ENCODE measurements at places on chromosomes 7 and 10.

- DNase-seq, result no peak
These were observed 100.2 kb downstream of the MICALL2 start for GRCh38 chr7:1359051-1359400.

DNA sequence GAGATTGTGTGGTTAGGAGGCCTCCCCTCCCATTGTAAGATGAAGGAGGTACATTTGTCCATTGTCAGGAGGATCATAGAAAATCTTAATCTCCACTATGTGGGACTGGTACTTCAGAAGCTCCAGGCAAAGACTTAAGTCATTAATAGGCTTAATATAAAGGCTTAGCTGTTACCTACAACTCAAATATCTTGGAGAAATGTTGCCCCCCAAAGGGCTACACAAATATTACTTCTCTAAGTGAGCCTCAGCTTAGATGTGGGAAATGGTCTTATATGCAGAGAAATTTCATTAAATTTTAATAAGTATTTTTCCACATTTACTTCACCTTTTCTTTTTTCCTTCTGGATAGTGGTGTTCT lies 27.2 kb downstream of the TAS2R41 start:
- DNase-seq, result no peak

DNA sequence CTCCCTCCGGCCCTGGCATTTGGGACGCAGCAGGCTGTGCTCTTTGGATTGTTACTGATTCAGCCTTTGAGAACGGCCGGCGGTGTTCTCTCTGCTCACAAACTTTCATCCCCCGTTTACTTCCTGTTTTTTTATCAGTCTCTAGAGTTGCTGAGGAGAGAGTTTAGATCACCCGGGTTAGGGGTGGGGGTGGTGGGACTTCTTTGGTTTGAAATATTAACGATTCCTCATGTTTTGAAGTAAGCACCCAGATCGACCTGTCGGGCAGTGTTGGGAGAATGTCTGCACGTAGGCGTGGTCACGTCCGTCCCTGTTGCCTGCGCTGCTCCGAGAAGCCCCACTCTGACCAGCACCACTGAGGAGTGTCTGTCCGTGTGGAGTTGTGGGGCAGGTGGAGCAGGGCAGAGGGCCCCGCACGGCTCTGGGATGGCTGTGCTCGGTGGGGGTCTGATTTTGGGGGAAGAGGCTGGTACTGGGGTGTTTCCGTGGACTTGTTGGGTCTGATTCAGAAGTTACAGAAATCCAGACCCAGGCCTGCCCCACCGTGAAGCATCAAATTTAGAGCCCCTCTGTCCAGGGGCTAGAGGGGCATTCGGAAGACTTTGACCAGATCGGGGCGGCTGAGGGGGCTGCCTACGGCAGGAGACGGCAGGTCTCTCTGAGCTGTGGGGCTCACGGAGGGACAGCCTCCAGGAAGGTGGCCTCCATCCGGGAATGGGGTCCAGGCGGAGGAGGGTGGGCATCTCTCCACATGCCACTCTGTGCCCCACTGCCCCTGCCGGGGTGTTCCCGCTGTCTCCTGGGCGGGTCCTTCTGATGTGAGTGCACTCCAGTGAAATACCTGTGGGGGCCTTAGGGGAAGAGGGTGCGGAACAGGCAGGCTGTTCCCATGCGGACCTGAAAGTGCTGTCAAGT lies 7.4 kb downstream of the INPP5A start:
- no peak for DNase-seq

- no peak for DNase-seq
These were observed 493.6 kb downstream of the GALNT17 start for GRCh38 chr7:71625545-71625944.

DNA sequence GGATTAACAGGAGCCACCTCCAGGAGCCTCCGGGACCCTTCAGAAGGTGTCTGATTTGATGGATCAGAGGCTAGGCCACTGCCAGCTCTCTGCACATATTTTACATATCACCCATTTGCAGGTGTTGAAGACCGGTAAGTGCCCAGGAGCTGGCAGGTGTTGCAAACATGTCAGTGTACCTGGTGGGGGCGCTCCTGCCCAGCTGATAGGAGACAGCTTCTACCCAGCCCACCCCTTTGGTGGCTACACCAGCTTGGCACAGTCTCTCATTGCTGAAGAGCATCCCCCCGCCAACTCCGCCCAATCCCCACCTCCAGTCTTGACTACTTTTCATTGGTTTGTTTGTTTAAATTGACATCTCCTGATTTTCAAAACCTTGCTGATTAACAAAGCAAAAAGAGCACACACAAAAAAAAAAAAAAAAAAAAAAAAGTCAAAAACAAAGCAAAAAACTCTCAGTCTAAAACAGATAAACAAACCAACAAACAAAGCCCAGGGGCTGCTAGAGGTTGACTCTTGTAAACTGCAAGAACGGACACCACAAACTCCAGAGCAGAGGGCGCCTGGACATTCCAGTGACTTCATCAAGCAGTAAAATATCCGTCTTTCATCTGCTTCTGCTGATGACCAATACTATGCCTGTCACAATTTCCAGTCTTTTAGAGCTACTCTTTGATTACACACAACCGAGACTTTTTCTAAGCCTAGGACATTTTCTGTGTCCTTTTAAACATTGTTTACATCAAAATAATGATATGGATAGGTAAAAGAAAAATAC lies 275.3 kb downstream of the NRG3 start:
- DNase-seq, result no peak

DNA sequence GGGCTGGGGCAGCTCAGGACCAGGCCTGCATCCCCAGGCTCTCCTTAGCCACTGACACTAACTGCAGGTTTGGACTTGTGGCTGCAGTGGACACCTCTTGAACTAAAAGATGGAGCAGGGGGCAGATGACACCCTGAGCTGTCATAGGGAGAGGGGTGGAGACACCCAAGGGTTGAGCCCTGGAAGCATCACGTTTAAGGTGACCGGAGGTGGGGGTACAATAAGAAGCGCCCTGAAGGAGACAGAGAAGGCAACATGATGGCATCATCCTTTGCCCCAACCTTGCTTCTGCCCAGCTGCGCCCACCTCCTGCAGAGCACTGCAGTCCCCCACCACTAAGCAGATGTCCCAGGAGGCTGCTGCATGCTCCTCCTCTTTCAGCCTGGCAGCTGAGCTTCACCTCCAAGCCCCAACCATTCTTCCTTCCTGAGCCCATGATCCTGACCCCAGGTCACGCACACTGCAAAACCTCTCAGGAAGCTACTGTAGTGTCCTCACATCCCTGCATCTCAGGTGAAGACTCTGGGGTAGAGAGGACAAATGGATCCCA lies 25.5 kb downstream of the OGDHL start:
- DNase-seq, result no peak

GRCh38 chr7:151481650-151482505 lies 37.8 kb downstream of the RHEB start:
- no peak for DNase-seq

GRCh38 chr7:95840953-95841950 lies 68.9 kb downstream of the DYNC1I1 start:
- peak; percentile 27 for DNase-seq

DNA sequence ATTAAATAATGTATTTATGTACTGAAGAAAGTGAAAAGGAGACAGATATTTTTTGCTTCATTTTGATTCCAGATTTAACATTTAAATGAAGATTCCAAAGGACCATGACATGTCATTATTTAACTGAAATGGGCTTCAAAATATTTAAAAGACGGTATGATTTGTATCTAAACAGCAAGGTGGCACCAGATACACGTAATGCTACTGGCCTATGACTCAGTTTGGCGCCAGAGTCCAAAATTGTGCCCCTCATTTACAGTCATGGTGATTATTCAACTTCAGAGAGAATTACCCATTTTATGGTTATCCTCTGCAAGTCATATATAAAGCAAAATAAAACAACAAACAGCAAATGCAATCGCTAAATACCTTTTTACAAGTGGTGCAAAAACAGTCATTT lies 94.5 kb downstream of the ETV1 start:
- peak; percentile 12 for DNase-seq

GRCh38 chr7:18535810-18536415 lies 40.4 kb downstream of the HDAC9 start:
- DNase-seq, result no peak

- no peak for DNase-seq
These were observed 16.7 kb upstream of the ABCC2 start for GRCh38 chr10:99765672-99766301.

- DNase-seq, result no peak
These were observed 7.8 kb downstream of the ELMO1 start for GRCh38 chr7:37440738-37441385.

DNA sequence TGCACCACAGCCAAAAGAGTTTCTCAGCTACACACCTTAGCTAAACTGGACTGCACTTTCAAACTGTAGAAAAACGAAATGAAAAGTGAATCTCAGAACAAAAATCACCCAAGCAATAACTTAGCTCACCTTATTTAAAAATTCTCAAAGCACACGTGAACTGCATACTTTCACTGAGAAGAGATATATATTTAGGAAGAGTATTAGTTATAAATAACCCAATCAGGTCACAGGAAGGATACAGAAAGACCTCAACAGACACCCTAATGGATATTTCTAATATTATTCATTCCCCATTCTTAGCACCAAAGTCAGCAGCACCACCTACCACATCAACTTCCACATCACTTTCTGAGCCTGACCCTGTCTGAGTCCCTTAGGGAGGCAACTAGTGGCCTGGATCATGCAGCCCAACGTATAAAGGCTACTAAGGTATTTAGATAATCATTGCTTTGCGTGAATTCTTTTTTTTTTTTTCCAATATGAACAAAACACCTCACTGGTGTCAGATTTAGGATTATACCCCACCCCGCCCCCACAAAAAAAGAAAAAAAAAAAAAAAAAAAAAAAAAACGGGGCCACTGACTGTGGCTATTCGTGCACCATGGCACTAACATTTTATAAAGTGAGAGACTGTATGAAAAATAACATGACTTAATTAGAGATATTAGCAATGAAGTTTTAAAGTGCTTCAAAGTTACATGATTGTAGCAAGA lies 2.6 kb downstream of the ABI1 start:
- DNase-seq, result no peak

DNA sequence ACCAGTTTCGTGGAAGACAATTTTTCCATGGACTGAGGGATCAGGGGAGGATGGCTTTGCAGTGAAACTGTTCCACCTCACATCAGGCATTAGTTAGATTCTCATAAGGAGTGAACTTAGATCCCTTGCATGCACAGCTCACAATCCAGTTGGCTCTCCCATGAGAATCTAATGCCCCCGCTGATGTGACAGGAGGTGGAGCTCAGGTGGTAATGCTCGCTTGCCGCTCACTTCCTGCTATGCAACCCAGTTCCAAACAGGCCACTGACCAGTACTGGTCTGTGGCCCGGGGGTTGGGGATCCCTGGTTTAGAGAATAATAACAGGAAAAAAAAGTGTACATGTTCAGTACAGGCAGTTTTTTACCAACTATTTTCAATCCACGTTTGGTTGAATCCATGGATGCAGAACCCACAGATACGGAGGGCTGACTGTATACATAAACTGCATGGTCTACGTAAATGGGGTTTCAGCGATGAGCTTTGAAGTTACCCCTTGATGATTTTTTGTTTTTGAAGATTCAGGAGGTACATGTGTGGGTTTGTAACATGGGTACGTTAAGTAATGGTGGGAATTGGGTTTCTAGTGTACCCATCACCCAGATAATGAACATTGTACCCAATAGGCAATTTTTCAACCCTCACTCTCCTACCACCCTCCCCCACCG lies 24.5 kb downstream of the OGDH start:
- DNase-seq, result no peak

- DNase-seq, result peak; percentile 69
These were observed 18.0 kb downstream of the CAMK2B start for GRCh38 chr7:44307301-44307900.

DNA sequence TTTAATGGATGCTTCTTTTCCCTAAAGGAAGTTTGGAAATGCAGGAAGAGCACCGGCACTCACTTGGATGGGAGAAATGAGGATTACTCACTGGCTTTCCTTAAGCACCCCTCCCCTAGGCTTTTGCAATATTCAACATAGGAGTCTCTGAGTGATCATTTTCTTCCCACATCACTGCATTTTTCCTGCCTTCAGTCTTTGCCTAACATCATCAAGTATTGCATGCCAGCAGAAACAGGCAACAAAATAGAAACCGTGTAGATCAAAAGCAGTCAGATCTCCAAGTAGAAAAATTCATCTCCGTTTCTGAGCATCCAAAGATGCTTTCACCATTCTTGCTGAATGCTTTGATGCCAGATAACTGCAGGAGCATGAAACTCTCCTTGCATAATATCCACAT lies 119.9 kb downstream of the ADCYAP1R1 start:
- no peak for DNase-seq

DNA sequence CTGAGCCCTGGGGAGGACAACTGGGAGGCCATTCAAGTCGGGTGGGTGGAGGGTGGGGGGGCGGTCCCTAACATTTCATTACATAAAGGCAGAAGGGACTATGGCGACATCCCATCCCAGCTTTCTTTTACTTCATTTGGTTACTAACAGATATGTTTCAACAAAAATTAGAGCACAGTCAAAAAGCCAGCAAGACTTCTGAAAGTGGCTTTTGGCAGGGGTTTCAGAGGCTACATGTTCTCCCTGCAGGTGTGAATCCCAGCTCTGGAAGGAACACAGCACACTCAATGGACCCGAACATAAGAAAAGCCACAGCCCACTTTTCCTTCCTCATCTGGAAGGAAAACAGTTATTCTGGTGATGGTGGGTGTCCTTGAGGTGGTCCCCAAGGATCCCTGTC lies 7.1 kb downstream of the FAM171A1 start:
- no peak for DNase-seq

DNA sequence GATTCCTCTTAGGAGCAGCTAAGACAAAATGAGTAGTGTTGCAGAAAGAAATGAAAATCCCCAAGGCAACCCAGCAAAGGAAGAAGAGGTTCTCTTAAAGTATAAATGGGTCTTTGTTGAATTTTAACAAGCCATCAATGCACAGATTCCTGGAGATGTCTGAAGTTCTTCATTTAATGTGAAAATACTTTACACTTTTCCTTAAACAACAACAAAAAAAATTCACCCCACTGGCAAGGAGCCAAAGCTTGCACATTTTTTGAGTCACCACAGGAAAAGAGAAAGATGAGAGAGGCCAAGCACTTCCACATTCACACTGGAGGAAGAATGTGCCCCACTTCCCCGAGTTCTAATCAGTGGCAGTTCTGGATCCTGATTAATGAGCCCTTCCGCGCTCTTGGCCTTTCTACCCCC lies 286.4 kb upstream of the MEOX2 start:
- DNase-seq, result no peak

- DNase-seq, result no peak
These were observed 66.3 kb upstream of the ZRANB1 start for GRCh38 chr10:124875596-124875995.

- DNase-seq, result no peak
These were observed 185.6 kb downstream of the ANK3 start for GRCh38 chr10:60203993-60204618.
